Naive thymus-derived CD8-positive, alpha-beta T cell (primary cell): ENCODE measurements at places on chromosomes 1 and 21. TPM values are rescaled to one million over a fixed set of nuclear protein-coding genes. Genes with fewer than 3 reads are reported as not detected.

Gene LRRC38
- not detected for total RNA-seq

Gene ZNF124
- total RNA-seq = 28.1 TPM

Gene NPHS2
- not detected for total RNA-seq

GRCh38 chr1:68174738-68175113 is 57.6 kb downstream of the WLS start:
- no peak for DNase-seq

- no peak for DNase-seq
Observed at GRCh38 chr21:31948676-31949075, 75.9 kb downstream of the HUNK start.

DNA sequence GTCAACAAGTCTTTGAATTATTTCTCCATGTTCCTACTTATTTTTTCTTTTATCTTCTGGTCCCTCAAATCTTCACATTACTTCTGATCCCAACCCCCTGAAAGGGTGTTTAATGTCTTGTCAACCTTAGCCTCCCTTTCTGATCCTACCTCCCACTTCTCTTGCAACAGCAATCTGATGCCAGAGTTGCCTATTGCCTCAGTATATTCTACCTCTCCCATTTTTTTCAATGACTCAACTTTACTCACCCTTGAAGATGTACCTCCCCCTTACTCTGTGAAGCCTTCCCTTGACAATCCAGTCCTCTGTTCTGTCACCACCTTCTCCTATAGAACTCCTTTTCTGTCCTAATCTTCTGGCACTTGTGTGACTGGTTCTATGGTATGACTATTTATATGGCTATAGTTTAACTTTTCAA is 99.5 kb upstream of the CD55 start:
- DNase-seq = no peak

DNA sequence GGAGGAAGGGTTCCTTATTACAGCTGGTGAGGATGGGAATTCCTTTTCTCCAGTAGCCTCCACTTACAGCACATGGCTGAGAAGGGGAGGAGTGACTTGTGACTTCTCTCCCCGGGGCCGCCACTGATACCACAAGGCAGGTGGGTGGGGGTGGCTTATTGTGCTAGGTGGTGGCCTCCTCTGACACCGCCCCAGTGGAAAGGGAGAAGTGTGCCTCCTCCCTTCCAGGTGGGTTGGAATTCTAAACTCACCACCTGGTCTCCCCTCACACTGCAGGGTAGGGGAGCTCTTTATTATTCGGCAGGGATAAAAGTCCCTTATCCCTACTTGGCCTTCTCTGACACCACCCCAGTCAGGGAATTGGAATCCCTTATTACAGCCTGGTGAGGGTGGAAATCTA is 89.5 kb downstream of the CCDC30 start:
- DNase-seq = no peak

DNA sequence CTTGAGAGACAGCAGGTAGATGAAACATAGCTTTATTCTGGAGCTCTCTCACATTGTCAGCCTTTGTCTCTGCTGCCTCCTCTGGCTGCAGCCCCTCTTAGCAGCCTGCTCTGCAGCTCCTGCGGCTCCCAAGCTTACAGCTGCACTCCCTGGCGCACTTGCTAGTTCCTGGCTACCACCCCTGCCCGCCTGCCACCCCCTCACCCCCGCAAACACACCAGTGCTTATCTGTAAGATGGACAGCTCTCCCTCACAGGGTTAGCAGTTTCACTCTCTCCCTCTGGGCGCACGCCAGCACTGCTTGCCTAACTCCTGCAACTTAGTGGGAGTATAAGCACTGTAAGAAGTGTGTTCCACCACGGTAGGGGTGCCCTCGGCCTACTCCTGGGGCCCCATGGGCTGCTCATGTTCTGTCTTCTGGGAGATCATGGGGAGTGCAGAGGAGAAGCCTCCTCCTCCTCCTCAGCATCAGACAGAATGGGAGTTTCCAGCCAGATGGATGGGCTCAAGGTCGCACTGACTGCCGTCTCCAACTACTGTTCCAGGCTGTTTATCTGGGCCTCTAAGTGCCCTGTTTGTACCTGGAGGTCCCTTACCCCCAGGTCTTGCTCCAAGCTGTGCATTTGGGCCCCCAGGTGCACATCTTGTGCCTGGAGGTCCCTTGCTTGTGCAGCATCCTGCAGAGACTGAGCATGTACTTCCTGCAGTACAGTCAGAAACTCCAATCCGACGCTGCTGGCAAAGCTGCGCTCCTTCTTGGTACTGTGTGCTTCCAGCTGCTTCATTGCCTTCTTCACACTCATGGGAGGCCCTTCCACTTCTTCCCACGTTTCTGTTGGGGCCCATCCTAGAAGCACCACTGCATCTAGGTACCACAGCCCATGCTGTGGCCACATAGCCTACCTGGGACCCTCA is 1388.1 kb downstream of the AMY1C start:
- DNase-seq = no peak
